ENCODE measurements at places on chromosomes 11 and 22.

DNA sequence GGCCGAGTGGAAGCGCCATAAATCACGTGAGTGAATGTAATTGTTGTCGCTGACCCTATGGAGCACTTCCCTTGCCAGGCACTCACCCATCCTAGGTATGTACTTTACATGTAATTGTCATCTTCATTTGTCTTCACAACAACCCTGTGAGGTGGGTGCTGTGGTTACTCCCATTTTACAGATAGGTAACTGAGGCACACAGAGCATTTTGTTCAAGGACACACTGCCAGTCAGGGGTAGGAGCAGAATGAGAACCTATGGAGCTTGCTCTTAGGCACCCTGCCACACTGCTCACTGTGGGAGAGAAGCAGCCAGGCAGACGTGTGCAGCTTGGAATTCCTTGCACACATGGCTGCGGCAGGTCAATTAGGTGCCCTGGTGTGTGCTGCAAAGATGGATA lies 785 bp upstream of the EFCAB6 start:
- DNase-seq = no peak

GRCh38 chr11:134466156-134466555 lies 54.1 kb upstream of the B3GAT1 start:
- no peak for DNase-seq

DNA sequence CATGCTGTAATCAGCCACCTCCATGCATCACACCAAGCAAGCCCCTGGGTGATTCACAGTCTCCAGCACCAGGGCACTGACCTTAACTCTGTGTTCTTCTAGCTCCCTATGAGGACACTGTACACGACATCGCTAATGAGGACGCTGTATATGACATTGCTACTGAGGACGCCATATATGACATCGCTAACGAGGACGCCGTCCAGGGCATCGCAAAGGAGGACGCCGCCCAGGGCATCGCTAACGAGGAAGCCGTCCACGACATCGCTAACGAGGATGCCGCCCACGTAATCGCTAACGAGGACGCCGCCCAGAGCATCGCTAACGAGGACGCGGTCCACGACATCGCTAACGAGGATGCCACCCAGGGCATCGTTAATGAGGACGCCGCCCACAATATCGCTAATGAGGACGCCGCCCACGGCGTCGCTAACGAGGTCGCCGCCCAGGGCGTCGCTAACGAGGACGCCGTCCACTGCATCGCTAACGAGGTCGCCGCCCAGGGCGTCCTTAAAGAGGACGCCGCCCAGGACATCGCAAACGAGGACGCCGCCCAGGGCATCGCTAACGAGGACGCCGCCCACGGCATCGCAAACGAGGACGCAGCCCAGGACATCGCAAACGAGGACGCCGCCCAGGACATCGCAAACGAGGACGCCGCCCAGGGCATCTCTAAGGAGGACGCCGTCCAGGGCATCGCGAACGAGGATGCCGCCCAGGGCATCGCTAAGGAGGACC lies 34.5 kb upstream of the DGCR6L start:
- no peak for DNase-seq

DNA sequence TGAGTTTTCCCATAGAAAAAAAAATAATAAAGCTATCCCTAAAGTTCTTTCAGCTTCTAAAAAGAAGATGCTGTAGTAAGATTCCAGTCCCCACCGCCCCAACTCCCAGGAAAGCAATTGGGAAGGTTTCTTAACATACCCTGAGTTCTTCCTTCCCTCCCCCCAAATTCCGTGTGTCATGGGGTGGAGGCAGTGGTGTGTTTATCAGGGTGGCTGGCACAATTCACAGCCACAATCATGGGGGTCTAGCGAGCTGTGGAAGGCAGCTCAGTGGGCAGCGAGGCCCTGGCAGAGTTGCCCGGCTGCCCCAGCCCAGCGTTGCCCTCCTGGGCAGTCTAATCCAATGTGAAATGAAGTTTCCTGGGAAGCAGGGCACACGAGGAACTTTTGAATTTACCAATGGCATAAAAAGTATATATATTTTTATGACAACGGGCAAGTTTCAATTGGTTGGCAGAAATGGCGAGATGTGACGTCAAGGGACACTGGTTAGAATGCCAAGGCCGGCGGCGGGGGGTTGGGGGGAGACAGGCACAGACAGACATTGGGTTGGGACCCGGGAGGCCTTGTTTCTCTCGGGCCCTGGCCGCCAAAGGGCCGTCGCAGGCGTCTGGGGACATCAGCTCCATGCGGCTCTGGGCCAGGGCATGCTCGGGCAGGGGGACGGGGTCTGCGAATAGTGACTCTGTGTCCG lies 80.7 kb upstream of the PPARA start:
- DNase-seq = no peak

- no peak for DNase-seq
These were observed 465 bp downstream of the SUN2 start for GRCh38 chr22:38755155-38755910.

GRCh38 chr11:131408025-131408640 lies 37.7 kb downstream of the NTM start:
- peak; percentile 38 for DNase-seq

GRCh38 chr11:12460466-12460865 lies 83.1 kb downstream of the PARVA start:
- DNase-seq = no peak

GRCh38 chr11:97756571-97757335 lies 1264.0 kb upstream of the CNTN5 start:
- no peak for DNase-seq

GRCh38 chr11:79694368-79694767 lies 253.5 kb upstream of the TENM4 start:
- DNase-seq = no peak

GRCh38 chr11:61870541-61871031 lies 20.8 kb downstream of the FADS3 start:
- DNase-seq = peak; percentile 14

- no peak for DNase-seq
These were observed 39.3 kb downstream of the CCDC81 start for GRCh38 chr11:86414032-86414431.

GRCh38 chr11:119578521-119579191 lies 150.3 kb downstream of the NECTIN1 start:
- DNase-seq = no peak

DNA sequence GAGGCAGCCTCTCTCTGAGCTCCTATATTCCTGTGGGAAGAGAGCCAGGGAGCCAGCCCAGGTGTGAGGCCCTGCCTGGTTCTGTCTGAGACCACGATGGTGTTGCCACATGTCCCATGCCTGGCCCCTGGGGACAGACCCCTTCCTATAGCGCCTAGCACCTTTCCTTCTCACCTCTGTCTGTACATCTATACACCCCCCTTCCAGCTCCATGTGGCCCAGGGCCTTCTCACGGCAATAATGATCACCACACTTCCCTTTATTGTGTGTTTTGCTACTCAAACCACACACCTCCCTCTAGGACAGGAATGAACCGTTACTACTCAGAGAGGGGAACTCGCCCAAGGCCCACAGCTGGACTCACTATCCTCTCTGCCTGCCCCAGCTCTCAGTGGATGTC lies 12.8 kb downstream of the CD82 start:
- no peak for DNase-seq

DNA sequence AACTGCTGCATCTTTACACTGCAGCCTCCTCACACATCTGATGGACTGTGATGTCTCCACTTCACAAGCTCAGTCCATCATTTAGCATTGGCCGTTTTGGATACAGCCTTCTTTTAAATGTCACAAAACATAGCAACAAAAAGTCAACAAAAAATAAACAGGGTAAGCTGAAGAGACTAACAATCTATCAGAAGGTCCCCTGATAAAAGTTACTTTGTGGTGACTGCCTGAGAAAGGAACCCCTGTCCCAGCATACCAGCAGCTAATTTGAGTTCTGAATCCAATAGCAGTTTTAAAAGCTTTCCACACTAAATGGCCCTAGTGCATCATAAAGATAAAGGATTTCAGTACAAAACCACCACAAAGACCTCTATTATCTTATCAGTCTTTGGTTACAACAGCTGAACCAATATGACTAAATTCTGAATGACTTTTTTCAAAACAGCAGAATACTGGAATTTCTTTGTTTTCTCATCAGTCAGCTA lies 162.4 kb downstream of the SOX6 start:
- DNase-seq = no peak

DNA sequence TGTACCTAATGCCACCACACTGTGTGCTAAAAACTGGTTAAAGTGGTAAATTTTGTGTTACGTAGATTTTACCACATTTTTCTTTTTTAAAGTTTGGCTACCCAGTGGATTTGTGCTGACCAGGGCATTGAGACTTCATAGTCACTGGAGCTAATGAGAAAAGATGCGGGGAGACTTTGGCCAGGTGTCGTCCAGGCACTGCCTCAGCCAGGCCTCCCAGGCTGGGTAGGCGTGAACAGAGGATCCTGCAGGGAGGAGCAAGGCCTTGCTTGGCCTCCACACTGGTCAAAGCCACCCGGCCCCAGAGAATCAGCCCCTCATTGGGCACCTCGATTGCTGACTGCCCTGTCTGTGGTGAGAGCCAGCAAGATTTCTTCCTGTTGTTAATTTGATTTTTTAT lies 13.4 kb upstream of the MGAT3 start:
- no peak for DNase-seq

DNA sequence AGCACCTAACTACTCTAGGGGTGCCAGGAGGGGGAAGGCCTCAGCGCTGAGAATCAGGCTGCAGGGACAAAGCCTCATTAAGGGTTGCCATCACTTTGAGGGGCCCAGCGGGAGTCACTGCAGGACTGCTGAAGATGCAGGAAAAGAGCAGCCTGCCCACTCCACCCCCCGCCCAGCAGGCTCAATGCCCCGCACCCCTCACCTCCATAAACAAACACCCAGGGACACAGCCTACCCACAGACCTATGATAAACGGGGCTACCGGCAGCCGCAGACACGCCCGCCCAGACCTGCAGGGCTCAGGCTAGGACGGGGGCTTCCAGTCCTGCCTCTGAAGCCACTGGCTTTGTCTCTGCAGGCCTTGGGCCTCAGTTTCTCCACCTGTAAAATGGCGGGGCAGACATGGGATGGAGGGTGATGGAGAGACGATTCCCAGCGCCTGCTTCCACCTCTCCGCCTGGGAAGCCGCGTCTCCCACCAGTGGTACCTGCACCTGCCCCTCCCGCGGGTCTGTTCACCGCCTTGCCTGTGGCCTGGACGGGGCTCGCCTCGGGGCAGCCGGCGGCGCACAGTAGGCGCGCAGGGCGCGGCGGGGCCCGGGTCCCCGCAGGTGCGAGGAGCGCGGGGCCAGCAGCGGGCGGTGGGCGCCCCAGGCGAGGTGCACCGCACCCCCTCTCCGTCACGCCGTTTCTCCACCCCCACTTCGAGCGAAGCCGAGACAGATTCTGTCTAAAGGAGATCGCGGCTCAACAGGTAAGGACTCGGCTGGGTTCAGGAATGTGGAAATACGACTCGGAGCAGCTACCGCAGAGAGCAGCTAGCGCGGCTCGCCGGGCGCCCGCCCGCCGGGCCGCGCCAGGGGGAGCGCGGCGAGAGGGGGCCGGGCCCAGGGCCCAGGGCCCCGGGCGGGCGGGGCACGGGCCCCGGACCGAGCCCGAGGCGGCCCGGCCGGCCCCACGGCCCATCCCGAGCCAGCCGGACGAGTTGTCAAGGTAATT lies 1.5 kb downstream of the WNT7B start:
- DNase-seq = no peak

GRCh38 chr22:36858966-36859365 lies 1.8 kb upstream of the NCF4 start:
- DNase-seq = no peak

DNA sequence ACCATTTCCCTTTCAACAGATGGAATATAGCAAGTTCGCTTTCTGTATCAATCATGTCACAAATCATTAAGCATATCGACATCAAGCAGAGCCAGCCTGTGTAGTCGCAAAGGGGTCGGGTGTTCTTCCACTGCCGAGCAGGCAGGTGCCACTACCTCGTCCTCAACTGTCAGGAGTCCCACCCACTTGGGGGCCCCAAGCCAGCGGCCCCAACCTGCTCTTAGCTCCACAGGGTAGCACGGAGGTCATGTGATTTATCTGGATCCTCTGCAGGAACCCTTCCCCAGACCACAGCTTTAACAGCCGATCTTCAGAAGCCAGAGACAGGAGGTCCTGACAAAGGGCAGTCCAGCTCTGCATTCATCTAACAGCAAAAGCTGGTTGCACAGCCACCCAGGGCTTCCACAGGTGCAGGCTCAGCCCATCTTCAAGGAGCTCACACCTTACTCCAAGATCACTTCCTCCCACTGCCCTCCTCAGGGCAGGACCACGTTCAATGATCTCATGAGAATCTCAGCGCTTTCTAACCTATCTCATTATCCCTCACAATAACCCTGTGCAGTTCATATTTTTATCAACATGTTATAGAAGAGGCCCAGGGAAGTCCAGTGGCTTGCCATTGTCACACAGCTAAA lies 110.2 kb downstream of the TRIM29 start:
- DNase-seq = no peak

DNA sequence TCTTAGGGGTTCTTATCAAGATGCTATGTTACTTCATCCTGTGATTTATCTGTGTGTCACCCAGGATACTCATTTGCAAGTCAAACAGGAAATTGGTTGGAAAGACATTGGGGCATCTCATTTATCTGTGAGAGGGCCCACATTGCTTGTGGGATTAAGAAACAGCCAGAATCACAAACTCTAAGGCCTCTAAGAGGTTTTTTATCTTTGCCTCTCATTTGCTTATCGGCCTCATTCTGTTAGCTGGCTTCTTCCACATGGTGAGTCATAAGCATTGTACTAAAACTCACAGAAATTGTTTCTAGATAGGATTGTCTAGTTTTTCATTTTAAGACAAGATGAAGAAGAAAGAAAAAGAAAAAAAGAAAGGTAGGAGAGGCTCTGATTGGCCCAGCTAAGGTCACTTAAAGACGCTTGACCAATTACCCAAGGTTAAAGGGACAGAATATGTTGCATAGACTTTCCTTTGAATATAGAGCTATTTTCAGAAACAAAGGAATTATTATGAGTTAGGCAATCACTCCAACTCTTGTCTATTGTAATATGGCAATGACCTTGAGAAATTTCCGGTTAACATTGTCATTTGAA lies 121.9 kb downstream of the ARHGAP42 start:
- DNase-seq = no peak

DNA sequence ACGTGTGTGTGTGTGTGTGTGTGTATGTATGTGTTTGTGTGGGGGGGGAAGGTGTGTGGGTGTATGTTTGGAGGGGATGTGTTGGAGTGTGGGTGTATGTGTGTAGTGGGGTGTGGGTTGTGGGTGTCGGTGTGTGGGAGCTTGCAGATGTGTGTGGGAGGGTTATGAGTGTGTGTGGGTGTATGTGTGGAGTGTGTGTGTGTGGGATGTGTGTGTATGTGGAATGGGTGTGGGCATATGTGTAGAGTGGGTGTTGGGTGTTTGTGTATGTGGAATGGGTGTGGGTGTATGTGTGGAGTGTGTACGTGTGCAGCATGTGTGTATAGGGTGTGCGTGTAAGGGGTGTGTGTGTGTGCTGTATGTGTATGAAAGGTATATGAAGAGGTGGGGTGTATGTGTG lies 14.7 kb downstream of the STX3 start:
- DNase-seq = no peak

DNA sequence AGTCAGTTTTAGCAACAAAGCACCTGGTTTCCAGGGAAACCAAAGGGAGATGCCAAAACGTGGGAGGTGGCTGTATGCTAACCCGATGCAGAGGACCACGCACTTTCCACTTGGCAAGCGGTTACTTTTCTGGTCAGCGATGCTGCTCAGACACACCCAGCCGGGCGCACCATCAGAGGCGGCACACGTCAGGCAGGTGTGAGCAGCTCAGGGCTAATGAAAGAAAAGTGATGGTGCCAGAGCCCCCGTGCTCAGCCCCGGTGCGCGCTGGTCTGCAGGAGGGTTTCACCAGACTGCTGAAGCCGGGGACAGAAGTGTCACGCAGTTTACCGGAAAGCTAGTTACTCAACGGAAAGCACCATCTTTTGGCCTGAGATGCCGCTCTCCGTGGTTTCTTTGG lies 5.7 kb downstream of the LTO1 start:
- no peak for DNase-seq

Measured in left kidney (tissue), 8 donors.